CD4-positive, alpha-beta T cell treated with Interleukin-6 at 100 ng/mL for 8 hours (primary cell): ENCODE measurements at places on chromosomes 13 and 19.

DNA sequence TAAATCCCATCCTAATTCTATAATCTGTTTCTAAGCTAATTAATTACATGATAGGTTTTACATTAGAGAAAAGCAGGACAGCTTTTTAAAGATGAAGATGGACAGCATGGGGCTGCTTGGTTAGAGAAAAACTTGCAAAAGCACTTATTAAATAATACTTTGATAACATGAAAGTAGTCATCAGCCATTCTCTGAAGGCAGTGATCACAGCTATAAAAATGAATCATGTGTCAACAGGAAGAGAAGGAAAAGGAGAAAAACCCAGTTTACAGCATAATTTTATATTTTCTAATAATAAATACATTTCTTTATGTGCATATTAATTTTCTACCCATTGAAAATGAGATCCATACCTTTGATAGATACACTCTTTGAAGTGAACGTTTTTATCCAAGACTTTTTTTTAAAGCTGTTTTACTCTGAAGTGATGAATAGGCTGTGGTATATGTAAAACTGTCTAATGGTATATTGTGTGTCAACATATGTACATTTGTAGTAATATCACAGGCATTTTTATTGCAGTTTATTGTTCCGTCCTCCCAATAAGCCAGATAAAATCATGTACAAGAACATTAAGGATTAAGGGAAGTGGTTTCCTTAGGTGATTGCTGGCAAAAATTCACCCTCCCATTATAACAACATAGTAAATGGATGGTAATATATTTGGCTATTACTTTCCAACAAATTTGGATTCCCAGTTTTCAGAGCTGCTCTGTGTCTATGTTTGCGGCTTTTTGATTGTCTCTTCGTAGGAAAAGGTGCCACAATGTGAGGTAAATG is 1.3 kb upstream of the KLF5 start:
- DNase-seq, result no peak

DNA sequence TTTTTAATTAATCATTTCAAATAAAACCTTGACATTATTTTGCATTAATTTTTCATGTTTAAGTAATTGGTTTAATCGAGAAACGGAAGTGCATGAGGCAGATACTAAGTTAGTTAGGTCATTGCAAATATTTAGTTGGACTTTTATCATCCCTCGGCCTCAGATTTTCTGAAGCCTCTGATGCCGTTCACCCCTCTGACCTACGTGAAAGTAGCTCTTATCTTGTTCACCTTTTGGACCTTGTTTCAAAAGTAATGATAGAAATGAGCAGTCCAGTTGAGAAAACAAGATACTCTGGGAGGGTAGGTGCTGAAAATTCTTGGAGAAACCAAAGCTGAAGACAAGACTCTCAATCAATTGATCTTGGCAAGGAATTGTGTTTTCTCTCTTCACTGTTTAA is 23.0 kb downstream of the LAIR2 start:
- no peak for DNase-seq

GRCh38 chr13:109214393-109214792 is 572.0 kb downstream of the IRS2 start:
- no peak for DNase-seq

GRCh38 chr13:73517766-73518165 is 459.0 kb downstream of the KLF5 start:
- DNase-seq, result no peak

DNA sequence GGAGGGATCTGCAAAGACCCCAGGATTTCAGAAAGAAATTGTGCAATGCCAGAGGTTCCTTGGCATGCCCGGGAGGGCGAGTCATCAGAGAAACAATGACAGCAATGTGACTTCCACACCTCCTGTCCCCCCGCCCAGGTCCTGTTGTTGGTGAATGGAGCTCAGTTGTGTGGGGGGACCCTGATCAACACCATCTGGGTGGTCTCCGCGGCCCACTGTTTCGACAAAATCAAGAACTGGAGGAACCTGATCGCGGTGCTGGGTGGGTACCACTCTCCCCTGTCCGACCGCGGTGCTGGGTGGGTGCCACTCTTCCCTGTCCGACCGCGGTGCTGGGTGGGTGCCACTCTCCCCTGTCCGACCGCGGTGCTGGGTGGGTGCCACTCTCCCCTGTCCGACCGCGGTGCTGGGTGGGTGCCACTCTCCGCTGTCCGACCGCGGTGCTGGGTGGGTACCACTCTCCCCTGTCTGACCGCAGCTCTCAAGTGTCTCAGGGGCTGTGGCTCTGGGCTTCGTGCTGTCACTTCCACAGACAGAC is 5.2 kb upstream of the F10 start:
- DNase-seq, result no peak

- no peak for DNase-seq
Measured at GRCh38 chr13:98975822-98976261, 2.0 kb downstream of the DOCK9 start.

GRCh38 chr13:113148407-113148806 is 10.0 kb upstream of the PROZ start:
- no peak for DNase-seq

DNA sequence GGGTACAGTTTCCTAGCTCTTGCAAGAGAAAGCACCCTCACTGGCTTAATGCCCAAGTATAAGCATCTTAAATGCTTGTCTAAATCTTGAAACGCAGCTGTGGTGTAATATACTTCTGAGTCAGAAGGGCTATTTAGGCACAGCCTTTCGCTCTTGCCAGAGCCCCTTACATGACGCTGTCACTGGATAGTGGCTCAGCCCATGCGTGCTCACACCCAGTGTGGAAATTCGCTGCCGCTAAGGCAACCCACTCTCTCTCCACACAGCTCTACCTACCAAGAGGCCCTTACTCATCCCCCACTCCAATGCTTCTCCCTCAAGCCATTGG is 24.0 kb downstream of the UQCRFS1 start:
- DNase-seq, result no peak

GRCh38 chr13:54356849-54357248 is 1328.2 kb downstream of the OLFM4 start:
- DNase-seq, result no peak

DNA sequence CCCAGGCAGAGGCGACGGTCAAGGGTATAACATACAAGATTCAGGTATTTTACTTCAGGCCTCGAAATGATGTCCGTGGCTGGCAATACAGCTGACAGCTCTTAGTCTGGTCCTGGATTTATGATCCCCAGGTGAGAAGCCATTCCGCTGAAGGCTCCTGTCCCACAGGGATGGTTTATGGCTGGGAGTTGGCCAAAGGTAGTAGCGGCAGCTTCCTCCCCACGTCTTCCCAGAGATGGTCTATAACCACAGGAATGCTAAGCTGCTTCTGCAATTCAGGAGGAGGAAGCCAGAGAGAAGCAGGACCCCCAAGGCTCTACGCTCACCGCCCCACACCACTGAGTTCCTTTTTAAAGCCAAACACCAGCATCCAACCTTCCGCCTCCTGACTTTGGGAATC is 27.1 kb downstream of the OLFM2 start:
- no peak for DNase-seq

DNA sequence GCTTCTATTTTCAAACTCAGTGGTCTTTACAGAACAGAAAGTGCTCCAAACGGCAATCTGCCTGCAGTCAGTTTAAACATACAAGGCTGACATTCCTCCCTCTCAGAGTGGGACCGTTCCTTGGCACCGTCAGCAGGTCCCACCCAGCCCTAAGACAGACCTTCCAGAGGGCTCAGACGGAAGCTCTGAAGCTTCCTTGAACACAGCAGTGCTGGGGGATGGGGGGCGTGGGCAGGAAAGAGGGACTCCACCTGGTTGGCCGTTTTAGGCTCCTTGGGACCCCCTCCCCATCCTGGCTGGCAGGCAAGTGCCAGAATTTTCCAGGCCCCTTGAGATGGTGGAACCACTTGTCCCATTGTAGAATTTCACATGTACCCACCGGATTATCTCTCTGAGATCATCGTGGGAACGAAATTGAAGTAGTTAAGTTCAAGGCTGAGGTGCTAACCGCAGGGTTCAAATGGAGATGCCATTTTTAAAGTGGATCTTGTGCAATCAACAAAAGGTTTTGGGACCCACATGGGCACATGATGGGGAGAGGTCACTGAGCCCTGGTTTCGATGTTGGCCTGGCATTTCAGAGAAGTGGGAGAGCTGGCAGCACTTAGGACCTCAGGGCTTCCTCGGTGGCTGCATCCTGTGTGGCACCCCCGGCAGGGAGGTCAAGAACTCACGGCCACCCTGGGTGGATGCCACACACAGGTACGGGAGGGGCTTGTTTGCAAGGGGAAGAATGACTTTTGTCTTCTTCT is 46.2 kb downstream of the KLF2 start:
- DNase-seq, result no peak

- DNase-seq, result peak; percentile 85
Measured at GRCh38 chr19:52922841-52923777, at the start of gene ZNF888. ZNF888 (minus strand) TSS chr19:52923428; CDS start chr19:52917873, 5,555 bp downstream.

GRCh38 chr13:113849546-113849945 is 14.3 kb downstream of the GAS6 start:
- DNase-seq, result no peak

GRCh38 chr19:38252941-38253691 is 3.1 kb downstream of the PPP1R14A start:
- DNase-seq, result no peak

DNA sequence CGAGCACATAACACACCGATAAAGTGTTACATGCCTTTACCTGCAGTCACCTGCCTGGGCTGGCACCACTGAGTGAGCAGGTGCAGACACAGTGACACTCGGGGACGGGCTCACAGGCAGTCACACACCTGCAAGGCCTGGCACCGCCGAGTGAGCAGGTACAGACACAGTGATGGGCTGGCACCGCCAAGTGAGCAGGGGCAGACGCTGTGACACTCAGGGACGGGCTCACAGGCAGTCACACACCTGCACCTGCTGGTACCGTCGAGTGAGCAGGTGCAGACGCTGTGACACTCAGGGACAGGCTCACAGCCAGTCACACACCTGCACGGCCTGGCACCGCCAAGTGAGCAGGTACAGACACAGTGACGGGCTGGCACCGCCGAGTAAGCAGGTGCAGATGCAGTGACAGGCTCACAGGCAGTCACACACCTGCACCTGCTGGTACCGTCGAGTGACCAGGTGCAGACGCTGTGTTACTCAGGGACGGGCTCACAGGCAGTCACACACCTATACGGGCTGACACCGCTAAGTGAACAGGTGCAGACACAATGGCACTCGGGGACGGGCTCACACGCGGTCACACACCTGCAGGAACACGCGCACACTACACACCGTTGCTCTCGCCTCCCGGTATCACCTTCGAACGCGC is 470 bp downstream of the ZNF835 start:
- no peak for DNase-seq

DNA sequence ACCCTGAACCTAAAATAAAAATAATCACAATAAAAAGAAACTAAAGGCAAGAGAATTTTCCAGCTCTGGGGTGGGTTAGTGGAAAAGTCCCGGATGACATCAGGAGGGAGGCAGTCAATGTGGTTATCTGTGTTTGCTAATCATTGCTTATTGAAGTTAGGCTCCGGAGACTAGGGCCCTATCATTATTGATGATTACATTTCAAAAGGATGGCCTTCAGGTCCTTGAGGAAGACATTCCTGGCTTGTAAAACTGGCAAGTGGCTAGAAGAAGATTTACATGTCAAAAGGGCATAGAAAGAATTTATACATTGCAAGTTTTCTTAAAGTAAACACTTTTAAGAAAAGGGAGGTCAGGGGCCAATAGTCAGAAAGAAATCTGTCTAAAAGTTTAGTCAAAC is 123.4 kb downstream of the POSTN start:
- no peak for DNase-seq

- no peak for DNase-seq
Measured at GRCh38 chr13:107208889-107209288, 641.0 kb upstream of the ARGLU1 start.

DNA sequence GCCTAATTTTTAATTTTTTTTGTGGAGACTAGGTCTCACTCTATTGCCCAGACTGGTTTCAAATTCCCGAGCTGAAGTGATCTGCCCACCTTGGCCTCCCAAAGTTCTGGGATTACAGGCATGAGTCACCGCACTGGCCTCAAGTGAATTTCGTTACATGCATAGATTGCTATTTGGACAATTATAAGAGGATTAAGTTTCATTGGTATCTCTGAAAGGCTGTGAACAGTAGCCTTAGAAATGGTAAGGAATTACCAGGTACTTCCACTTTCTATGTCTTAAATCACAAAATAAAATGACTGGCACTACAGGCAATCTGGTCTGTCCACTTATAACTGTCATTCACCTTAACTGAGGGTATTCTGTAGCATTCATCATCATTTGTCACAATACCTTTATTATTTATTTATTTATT is 2.9 kb upstream of the CCDC9 start:
- DNase-seq, result no peak

DNA sequence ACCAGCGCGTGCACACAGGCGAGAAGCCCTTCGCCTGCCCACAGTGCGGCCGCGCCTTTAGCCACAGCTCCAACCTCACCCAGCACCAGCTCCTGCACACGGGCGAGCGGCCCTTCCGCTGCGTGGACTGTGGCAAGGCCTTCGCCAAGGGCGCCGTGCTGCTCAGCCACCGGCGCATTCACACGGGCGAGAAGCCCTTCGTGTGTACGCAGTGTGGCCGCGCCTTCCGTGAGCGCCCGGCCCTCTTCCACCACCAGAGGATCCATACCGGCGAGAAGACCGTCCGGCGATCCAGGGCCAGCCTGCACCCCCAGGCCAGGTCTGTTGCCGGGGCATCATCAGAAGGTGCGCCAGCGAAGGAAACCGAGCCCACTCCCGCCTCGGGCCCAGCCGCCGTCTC is 4.4 kb upstream of the ZNF446 start:
- DNase-seq, result no peak

- no peak for DNase-seq
Measured at GRCh38 chr19:44703336-44704078, 4.6 kb downstream of the CEACAM16 start.
